Kidney (tissue), 22 donors: ENCODE measurements at places on chromosomes 5 and 9.

GRCh38 chr5:147809830-147810666, 21.4 kb downstream of the SPINK1 start:
- no peak for DNase-seq

DNA sequence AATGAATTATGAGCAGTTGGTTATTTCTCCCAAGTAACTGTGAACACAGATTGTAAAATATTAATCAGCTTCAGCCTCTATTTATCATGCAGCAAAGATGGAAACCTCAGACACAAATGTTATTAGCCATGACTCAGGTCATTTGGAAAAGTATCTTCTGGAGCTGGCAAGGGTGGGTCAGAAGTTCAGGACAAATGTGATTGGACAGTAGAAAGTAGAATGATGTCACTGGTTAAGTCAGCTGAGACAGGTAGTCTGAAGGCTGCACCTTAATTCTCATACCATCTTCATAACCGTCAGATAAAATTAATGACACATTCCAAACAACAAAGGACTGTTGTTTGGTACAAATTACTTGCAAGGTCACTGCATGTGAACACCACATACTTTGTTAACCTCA, 140.2 kb downstream of the EMB start:
- DNase-seq: no peak

GRCh38 chr9:123350590-123351310, 5.2 kb upstream of the CRB2 start:
- DNase-seq: no peak

GRCh38 chr9:112914524-112914923, 23.8 kb upstream of the SLC46A2 start:
- no peak for DNase-seq

- DNase-seq: no peak
Observed at GRCh38 chr9:80707120-80707519, 982.2 kb downstream of the TLE1 start.

DNA sequence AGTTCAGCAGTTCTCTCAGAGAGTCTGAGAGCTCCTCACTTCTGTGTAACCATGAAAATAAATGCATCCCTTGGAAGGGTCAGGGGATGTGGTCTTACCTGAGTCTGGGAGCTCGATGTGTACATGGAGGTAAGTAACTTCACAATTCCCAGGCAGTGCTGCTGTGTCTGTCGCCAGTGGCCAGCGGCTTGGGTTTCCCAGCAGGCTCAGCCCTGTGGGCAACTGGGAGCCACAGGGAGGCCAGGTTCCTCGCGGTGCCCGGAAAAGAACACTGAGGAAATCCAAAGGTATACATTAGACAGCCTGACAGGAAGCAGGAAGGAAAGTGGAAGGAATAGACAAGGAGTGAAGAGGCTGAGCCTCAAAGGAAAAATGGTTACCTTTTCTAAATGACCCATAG, 62.2 kb downstream of the OSTF1 start:
- DNase-seq: no peak

DNA sequence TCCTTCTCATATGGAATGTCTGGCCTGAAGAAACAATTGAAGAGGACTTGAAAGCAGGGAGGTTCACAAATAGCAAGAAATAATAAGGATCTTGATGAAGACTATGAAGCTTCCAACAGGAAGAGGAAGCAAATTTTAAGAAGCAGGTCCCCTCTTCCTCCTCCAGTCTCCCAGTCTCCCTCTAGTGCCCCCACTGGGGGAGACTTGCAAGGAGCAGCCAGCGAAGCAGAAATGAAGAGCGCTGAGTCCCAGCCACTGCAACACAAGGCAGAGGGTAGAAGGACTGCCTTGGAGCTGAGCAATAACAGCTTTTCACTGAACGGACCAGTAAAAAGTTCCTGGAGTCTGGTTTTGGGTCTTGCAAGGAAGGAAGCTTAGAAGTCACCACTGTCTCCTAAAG, 32.6 kb upstream of the ACO1 start:
- DNase-seq: peak; percentile 20

GRCh38 chr5:17105744-17106418, 111.5 kb upstream of the BASP1 start:
- no peak for DNase-seq

DNA sequence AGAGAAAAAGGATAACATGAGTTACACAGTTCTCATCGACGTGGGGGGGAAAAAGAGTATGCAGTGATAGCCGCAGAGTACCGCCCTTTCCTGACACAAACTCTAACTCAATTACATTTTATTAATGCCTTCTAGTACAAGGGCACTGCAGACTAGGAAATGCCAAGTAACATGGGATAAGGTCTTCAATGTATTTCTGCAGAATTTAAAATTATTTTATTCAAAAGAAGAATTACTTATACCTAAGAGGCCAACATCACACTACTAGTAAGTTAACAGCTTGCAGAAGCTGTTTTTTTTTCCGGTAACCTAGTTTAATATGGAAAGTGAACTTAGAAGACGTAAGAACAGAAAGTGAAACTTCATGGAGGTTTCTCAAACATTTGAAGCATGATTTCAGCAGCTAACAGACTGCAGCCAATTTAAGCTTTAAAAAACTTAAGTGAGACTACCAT, 3.9 kb downstream of the SETX start:
- no peak for DNase-seq

GRCh38 chr9:120873512-120873911, 3.5 kb downstream of the PHF19 start:
- peak; percentile 83 for DNase-seq
